MG63 (cell line): ENCODE measurements at places on chromosomes 4 and X. TPM values are rescaled to one million over a fixed set of nuclear protein-coding genes. Genes with fewer than 3 reads are reported as not detected.

The CLDN34 gene
- not detected in 2 replicates for total RNA-seq

The BTK gene
- 0.59 TPM in 1 of 2 replicates, not detected in the other for total RNA-seq

The IGSF1 gene
- not detected in 2 replicates for total RNA-seq

DNA sequence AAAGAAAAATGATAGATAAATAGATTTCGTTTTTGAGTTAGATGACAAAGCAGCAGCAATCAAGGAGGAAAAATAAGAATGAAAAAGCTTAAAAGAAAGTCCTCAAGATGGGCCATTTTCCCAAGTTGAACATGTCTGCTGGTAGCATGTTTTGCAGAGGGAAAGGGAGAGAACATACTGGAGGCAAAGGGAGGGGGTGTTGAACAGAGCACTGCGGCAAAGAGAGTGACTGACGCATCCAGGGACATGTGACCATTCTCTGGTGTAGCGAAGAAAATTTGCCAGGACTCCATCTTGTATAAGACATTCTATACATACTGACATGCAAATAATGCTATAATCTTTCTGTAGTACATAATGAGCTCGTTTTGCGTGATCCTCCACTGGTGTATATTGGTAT is 1.2 kb downstream of the LINC00632 start:
- DNase-seq, result no peak

DNA sequence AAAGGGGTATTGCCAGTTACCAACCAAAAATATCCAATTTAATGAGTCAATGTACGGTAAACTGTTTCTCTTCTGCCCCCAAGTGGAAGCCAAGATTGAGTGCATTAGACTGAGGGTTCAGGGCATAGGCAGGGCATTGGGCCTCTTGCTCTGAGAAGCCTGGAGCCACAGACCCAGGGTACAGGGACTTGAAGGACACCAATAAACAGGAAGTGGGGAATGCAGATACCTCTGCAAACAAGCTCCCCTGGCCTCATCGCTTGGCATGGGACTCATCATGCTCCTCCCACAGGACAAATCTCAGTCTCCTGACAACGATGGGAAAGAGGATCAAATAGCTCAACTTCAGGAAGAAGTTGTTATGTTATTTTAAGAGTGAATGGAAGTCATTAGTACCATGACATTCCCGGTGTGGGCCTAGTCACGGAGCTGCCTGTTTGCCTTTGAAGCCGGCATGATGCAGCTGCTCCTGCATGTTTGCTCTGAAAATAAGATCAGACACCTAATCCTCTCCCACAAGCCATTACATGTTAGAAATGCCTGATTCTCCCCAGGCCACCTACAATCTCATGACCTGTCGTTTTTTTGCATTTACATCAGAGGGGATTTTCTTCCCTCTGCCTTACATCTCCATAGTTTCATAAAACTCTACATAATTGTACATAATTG is 224.2 kb downstream of the RCHY1 start:
- DNase-seq, result no peak

GRCh38 chrX:109264878-109265277 is 217.0 kb downstream of the GUCY2F start:
- DNase-seq, result no peak
